ENCODE measurements at places on chromosomes 2 and 18.

GRCh38 chr2:106997204-106997603 is 111.2 kb upstream of the ST6GAL2 start:
- DNase-seq: no peak

- no peak for DNase-seq
Observed at GRCh38 chr2:229640636-229641035, 73.7 kb downstream of the DNER start.

GRCh38 chr18:65852273-65852672 is 101.5 kb downstream of the CDH7 start:
- DNase-seq: no peak

DNA sequence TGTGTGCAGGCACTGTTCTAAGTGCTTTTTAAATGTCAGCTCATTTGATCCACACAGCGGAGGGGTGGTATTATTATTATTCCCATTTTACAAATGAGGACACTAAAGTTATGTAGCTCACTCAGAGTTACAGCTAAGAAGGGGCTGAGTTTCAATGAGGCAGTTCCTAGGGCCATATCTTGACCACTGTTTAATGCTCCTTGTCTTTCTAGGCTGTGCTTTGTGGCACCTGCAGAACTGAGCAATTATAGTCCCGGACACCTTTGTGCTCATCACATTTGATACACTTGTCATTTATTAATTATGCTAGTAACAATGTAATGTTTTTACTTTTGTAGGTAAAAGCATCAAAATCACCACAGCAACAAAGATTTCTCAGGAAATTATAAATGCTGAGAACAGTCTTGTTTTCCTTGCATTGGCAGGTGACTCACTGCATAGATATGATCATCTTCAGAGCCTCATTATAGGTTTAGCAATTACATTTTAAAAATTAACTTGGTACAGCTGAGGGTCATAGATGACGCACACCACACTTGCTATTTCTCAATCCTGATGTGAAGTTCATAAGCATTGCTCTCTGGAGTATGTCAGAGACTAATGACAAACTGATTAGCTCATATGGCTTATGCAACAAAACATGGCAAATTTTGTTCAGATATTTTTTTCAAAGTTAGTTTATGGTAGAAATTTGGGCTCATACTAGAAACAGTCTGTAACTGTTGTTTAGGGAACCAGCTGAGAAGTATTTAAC is 366.8 kb downstream of the TGIF1 start:
- no peak for DNase-seq

- DNase-seq: no peak
Observed at GRCh38 chr18:74525741-74526140, 8.6 kb upstream of the CNDP1 start.

DNA sequence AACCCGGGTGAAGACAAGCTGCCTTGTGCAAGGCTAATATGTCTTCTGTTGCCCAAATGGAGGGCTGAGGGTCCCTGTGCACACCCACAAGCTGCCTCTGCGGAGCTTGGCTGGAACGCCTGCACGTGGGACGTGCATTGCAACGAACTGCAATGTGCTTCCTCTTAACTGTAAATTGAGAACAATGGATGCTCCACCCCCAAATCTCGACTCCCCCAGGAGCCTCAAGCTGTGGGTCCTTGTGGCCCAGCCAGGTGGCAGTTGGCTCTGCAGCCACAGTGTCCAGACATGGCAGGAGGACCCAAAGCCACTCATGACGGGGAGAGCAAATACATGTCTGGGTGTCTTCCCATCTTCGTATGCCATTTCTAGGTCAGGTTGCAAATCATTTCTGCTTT is 90.1 kb downstream of the TWIST2 start:
- no peak for DNase-seq

- peak; percentile 54 for DNase-seq
Observed at GRCh38 chr2:10220902-10221391, 81.8 kb upstream of the HPCAL1 start.

- no peak for DNase-seq
Observed at GRCh38 chr18:23972453-23972852, 42.1 kb upstream of the TTC39C start.

Measured in hepatic stellate cell (primary cell).